ENCODE measurements at places on chromosomes 5 and 9.

- no peak for DNase-seq
These were observed 26.7 kb downstream of the F2R start for GRCh38 chr5:76742583-76742982.

- no peak for DNase-seq
These were observed 39.6 kb upstream of the FCN1 start for GRCh38 chr9:134957165-134957944.

- DNase-seq, result no peak
These were observed 34.0 kb downstream of the ZNF618 start for GRCh38 chr9:113910036-113910639.

GRCh38 chr5:95070453-95070852 is 214.4 kb downstream of the MCTP1 start:
- no peak for DNase-seq

DNA sequence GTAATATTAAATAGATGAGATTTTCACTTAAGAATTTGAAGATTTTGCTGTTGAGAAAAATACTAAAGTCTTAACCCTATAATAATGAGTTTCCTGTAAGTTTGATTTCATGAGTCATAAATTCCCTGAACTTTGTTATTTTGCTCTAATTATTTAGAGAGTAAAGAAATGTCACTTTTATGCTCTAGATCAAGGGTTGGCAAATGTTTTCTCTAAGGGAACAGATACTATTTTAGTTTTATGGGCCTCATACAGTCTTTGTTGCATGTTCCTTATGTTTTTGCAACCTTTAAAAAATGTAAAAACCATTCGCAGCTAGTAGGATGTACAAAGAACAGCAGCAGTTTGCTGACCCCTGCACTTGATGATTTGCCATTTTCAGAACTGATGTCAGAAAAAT is 480 bp upstream of the TXNDC8 start:
- DNase-seq, result no peak

GRCh38 chr5:170297589-170298462 is at the start of gene LCP2:
LCP2 (minus strand) TSS chr5:170297777; CDS start chr5:170297611, 166 bp downstream.
- DNase-seq, result no peak

DNA sequence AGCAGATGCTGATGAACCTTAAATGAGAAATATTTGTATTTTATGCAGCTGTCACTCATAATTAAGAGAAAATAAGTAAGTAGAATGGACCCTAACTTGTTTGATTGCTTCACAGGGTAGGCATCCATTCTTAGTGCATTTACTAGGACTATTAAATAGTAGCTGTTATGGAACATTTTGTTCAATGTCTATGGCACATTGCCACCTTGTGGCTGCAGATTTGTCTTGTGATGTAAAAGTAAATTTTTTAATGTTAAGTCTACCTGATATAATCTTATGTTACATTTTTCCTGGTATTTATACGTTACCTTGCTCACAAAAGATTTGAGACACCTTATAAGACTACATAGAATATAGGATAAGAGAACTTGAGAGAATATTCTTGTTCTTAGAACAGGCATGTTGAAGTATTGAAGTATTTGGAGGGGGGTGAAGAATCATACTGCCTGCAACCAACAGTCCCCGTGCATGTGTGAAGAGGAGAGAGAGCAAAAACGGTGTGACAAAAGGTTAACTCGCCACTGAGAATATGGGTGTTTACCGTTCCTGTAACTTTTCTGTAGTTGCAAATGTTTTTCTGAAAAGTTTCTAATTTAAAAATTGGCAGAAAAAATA is 161.1 kb downstream of the MAST4 start:
- DNase-seq, result no peak

GRCh38 chr9:90807006-90807405 is 5.4 kb downstream of the SYK start:
- DNase-seq, result no peak

- no peak for DNase-seq
These were observed 1.1 kb downstream of the MAST4 start for GRCh38 chr5:66597183-66597757.

GRCh38 chr9:68538200-68538599 is 2.5 kb downstream of the TMEM252 start:
- no peak for DNase-seq

DNA sequence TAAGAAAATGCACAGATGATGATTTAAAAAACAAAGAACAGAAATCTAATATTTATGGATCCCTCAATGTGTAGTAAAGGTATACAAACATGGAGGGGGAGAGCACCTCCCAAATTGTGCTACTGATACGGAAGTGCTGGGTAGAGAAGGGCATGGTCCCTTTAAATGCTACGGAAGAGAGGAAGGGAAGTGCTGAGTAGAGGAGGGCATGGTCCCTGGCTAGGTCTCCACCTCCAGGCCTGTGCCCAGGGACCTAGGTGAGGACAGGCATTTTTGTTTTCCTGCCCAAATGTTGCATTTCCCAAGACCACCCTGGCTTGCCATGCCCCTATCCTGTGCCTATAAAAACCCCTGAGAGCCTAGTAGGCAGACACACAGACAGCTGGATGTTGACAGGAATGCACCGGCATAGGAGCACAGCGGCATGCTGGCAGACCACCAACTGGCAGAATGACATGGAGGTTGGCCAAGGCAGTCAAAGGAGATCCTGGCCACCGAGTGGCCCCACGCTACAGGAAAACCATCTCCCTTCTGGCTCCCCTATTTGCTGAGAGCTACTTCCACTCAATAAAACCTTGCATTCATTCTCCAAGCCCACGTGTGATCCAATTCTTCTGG is 62.1 kb upstream of the SPDL1 start:
- DNase-seq, result no peak

GRCh38 chr5:126031989-126032716 is 391.1 kb upstream of the GRAMD2B start:
- no peak for DNase-seq

DNA sequence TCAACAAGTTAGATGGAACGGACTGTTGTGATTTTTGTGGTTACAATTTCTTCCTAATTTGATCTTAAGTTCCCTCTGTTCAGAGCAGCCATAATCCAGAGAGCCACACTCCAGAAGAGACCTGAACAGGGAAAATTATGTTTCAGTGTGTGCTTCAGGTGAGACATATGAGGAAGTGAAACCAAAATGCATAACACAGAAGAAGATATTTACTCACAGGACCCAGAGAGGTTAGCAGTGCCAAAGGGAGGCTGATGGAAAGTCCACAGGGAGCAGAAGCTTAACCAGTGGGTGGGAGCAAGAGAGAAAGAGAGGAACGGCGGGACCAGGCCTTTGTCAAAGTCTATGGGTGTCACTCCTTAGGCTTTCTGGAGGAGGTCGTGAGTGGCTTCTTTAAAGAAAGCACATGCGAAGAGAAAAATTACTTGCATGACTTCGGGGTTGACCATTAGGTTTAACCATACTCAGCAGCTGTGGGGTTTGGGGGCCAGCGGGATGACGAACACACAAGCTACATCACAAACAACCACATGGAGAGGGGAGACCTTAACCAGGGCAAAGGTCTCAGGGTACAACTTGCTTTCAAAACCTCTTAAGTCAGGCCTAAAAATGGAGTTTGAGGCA is 141.4 kb downstream of the MED10 start:
- no peak for DNase-seq

DNA sequence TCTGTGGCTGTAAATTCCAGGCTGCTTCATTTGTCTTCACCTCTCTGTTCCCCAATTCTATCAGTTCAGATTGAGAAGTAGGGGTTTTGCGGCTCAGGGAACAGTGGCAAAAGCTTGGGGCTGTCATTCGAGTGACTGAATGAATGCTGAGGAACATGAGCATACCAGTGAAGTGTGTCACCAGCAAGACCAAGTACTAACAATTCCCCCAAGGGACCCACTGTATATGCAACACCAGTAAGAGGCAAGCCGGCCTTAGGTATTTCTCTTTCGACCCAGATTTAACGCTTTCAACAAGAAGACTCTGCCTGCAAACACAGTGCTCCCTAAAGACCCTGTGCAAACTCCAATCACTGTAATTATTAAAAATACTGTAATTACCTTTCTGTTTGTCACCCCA is 25.8 kb downstream of the KLHL3 start:
- DNase-seq, result no peak

DNA sequence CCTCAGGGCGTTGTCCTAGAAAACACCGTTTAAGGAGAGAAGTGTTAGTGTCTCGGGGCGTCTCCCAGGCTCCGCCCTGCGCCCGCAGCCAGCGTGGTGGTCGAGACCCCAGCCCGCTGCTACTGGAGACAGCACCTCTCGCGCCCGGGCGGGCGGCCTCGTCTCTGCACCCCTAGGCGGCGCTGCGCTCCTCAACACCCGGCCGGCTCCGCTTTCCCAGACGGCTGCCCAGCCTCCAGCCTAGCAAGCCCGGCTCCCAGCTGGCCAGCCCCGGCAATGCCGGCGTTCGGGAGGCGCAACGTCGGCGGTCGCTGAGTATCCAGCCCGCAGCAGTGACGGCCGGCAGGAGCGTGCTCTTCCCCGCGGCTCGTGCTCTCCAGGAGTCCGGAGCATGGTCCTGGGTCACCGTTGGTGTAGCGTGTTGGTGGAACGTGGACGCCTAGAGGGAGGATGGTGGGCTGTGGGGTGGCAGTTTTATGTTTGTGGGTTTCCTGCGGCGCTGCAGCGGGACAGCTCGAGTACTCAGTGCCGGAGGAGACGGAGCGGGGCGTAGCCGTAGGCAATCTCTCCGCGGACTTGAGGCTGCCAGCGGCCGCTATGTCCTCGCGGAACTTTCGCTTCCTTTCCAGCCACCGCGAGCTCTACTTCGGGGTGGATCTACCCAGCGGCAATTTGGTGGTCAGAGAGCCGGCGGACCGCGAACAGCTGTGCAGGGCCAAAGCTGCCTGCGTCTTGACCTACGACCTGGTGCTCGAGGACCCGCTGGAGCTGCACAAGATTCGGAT is 536 bp downstream of the PCDHAC1 start:
- no peak for DNase-seq

DNA sequence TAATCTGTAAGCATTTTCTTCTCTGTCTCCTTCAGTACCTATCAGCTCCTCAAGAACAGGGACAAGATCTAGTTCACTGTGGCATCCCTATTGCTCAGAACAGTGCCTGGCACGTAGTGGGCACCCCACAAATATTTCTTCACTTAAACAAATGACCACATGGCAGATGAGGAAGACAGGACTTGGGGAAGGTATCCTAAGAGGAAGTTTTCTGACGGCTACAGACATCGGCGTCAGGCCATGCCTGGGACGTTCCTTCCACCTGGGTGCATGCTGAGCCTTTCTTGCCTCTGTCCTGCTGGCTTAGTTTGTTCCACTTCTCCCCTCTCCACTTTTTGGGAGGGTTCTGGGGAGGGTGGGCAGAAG is 60.2 kb downstream of the NEURL1B start:
- DNase-seq, result no peak

GRCh38 chr5:86686046-86686445 is 68.3 kb downstream of the COX7C start:
- no peak for DNase-seq

DNA sequence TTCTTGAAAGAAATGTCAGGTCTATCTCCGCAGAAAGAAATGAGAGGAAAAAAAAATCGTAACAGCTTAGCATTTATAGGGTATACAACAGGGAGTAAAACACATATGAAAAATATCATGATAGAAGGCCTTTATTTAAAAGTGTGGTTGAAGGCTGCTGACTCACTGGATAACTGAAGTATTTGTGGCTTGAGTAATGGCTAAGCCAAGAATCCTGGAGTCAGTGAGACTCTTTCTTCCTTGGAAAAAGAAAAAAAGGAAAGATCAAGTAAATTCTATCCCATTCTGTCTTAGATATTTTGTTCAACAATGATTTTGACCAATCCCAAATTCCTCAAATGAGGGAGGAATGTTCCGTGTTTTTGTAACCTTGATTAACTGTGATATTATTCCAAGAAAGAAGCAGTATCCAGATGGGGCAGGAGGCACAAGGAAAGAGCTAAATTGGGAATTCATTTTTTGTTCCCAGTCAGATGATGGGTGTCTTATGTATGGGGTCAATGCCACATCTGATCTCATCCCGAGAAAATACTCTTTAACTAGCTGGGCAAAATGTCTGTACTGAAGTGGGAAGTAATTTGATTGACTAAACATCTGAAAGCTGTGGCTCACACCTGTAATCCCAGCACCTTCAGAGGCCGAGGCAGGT is 64.3 kb upstream of the MYO10 start:
- DNase-seq, result no peak

GRCh38 chr9:123823194-123823947 is 106.6 kb downstream of the DENND1A start:
- DNase-seq, result no peak

- no peak for DNase-seq
These were observed 13.7 kb upstream of the PAIP1 start for GRCh38 chr5:43570450-43571158.

DNA sequence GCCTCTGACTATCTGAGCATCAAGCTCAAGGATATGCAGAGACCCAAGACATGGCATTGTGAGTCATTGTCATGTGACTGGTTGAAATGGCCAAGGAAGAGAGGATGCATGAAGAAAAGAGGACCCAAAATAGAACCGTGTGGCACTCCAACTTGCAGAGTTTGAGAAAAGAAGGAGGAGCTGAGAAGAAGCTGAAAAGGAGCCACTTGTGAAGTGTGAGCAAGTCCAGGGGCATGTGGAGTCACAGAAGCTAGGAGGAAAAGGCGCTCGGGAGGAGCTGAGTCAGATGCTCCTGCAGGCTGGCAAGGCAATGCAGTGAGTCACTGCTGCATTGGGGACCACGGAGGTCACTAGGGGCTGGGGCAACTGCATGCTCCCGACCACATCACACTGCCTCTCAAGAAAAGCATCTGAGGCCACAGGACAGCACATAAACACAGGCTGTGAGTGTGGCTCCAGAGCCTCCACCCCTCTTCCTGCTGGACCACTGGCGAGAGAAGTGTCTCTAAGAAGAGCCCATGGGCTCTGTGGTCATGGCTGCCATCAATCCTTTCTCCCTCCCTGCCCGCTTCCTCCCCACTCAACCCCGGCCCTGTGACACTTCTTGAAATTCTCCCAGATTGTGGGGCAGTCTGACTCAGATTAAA is 197.6 kb downstream of the DRD1 start:
- no peak for DNase-seq

DNA sequence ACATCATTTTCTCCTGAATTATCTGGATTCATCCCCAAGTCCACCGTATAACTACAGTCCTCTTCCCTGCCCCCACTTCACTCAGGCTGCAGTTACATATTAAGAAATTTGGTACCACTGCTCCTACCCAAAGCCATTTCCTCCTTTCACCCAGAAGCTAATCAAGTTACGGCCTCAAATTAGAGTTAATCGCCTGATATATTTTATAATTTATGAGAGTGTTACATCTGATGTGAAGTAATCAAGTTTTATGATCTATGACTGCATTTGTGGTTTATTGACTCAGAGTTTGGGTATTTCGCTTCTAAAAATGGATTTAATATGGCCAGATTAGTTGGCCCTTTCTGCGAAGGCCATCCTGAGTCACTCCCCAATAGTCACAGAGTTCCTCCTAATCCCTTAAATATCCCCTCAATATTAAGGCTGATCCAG is 223.6 kb upstream of the KIF2A start:
- DNase-seq, result no peak

GRCh38 chr5:114391321-114391720 is 29.5 kb downstream of the KCNN2 start:
- DNase-seq, result no peak

DNA sequence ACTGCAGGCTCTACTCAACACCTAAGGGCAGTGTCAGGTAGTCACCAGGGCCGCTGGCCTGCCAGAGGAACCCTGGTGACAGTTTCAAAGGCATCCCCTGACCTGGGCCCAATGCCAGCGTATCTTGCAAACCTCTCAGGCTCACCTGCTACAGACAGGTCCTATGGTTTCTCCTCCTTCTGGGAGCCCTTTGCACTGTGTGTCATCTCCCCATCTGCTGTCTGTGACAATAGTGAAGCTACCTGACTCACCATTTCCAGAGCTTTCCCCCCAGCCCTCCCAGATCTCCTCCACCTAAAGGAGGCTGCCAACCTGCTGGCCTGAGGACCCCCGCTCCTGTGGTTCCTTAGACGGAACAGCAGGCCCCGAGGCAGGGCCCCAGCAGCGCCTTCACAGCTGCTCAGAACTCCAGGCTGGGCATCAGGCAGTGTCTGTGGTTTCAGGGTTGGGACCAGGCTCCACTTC is 203.1 kb downstream of the FSTL4 start:
- no peak for DNase-seq

All from activated CD4-positive, CD25-positive, alpha-beta regulatory T cell (primary cell).